ENCODE measurements at places on chromosomes 11 and 22. TPM values are rescaled to one million over a fixed set of nuclear protein-coding genes. Genes with fewer than 3 reads are reported as not detected.

The MYO18B gene
- total RNA-seq: 0.25 TPM

The FAM181B gene
- 0.47 TPM for total RNA-seq

The CHRM1 gene
- not detected for total RNA-seq

The MS4A4E gene
- total RNA-seq: not detected

The KLHL35 gene
- 41.4 TPM for total RNA-seq

The EHBP1L1 gene
- 14.2 TPM for total RNA-seq

Data from glutamatergic neuron (in vitro differentiated cells).